ENCODE measurements at places on chromosomes 2 and 18.

- DNase-seq, result no peak
Observed at GRCh38 chr2:152186262-152186661, 10.7 kb upstream of the STAM2 start.

- DNase-seq, result no peak
Observed at GRCh38 chr2:145159676-145160075, 639.8 kb upstream of the ZEB2 start.

DNA sequence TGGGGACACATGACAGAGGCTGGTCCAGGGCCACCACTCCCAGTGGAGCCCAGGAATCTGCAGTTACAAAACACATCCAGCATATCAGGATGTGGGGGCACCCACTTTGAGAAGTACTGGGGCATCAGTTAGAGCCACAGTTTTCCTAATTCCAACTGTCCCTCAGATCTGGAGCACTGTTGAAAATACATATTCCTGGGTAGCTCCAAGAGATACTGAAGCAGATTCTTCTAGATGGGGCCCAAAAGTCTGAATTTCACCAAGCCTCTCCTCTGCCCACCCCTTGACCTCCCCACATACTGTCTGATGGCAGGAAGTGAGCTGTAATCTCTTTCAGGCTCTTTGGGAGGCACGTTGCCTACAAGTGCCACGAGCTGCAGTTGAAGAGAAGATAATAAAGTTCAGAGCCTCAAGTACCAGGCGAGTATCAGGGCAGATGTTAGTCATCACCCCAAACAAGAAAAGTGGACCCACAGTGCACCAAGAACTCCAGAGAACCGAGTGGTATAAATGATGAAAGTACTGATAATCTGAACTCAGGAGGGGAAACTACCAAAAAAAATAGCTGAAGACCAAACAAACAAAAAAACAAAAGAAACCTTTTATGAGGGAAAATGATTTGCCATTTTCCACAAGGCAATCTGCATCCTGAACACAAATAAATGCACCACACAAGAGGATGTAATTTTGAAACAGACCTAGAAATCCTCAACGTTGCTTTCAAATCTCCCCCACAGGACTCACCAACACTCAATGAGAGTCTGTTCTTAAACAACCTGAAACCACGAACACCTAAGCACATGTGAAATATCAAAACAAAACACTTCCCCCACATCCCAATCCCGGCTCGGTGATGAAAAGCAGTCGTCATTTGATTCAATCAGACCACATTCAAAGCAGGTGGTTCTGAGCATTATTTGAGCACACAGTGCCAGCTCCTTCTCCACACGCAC is 98.7 kb downstream of the TCF4 start:
- DNase-seq, result peak; percentile 55

DNA sequence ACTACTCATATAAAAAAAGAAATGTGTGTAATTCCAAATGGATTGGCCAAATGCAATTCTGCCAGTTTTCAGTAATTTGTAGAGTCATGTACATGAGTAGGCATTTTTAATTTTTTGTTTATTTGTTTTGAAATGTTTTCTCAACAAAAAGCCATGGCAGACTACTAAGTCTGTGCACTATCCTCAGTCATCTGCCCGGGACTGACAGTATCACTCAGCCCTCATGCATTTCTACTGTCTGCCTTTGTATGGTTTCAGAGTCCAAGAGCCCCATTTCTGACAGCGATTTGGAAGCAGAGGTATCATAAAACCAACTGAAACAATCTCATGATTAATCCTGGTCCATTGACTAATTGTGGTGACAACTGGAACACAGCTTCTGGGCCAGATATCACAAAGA is 109.9 kb upstream of the NYAP2 start:
- DNase-seq, result no peak

- DNase-seq, result peak; percentile 26
Observed at GRCh38 chr2:28269019-28269784, 123.5 kb upstream of the FOSL2 start.

GRCh38 chr2:99970292-99970868 is 172.0 kb downstream of the AFF3 start:
- DNase-seq, result peak; percentile 47

GRCh38 chr2:105600949-105601794 is 143.5 kb upstream of the NCK2 start:
- DNase-seq, result no peak
